ENCODE measurements at places on chromosomes 12 and 14.

- no peak for DNase-seq
Observed at GRCh38 chr12:121064116-121064515, 25.1 kb upstream of the OASL start.

DNA sequence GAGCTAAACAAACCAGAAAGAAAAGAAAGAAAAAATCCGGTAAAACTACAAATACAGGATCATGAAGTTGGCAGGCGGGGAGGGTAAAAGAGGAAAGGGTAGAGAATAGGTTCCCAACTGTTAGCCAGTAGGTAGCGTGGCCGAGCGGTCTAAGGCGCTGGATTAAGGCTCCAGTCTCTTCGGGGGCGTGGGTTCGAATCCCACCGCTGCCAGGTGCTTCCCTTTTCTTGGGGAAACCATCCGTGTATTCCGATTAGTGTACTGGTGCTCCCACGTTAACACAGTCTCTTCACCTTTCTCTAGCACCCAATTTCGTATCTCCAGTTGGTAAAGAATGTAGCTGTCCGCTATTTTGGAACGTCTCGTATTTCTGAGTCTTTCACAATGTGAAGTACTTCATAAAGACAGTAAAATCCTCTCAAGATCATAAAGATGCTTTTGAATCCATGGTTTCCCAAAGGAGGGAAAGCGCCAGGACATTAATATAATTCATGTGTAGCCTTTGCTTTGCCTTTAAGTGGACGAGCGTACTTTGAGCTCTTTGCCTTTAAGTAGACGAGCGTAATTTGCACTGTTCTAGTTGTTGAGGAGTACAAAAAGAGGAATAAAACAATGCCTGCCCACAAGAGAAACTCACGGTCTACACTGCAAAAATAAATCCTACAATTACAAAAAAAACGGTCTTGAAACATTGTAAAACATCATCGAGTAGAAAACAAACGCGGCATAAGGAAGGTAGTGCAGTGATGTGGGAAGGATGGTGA is 19.0 kb upstream of the RNASE12 start:
- DNase-seq: peak; percentile 86

- peak; percentile 79 for DNase-seq
Observed at GRCh38 chr12:47397664-47398281, 308.1 kb downstream of the RPAP3 start.

DNA sequence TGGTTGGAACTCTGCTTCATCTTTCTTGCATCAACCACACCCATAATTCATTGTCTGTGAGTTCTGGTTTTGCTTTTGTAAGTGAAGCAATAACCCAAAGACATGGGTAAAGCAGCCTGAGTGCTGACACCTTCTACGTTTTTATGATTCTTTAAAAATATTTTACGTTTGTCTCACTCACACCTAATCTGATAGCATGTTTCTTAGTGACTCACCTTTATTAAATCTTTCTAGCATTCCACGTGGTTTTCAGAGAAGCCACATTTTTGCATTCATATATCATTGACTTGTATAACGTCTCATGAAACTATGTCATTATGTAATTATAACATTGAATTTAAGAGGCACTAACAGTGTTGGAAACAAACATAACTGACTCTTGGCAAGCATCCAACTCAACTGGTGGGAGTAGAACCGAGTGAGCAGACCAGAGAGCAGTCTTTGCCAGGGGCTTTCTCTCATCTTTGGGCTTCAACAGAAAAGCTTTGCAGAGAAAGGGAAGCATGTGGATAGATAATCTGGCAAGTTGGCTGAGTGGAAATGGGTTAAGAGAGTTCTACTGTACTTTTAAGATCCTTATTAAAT is 118.8 kb downstream of the TPH2 start:
- DNase-seq: peak; percentile 2

- no peak for DNase-seq
Observed at GRCh38 chr12:117240081-117240755, 49.9 kb upstream of the FBXO21 start.

DNA sequence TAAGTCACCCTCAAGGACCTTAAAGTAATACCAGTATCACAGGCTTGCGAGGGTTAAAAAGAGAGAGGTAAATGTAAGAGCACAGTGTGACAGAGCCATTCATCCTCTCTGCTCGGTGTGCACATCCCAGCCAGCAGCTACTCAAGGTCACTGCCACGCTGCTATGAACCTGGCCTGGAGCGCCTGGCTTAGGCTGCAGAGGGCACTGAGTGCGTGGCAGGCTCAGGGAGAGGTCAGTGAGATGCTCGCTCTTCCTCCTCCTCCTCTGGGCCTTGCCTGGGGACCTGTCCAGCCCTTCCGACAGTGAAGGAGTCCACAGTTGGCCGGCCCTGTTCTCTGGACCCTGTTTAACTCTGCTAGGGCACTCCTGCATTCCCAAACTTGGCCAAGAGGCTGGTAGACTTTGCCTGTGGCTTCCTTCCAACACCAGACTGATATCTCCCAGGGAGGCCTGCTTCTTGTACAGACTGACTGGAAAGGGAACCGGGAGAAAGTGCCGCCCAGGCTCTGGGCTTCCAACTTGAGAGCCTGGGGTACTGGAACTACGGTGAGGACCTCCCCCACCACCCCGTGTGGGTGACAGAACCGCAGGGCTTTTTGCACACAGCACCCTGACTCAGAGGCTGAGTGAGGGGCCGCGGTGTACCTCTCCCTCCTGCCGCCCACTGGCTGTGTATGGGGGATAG is 62.6 kb upstream of the CORO1C start:
- no peak for DNase-seq

DNA sequence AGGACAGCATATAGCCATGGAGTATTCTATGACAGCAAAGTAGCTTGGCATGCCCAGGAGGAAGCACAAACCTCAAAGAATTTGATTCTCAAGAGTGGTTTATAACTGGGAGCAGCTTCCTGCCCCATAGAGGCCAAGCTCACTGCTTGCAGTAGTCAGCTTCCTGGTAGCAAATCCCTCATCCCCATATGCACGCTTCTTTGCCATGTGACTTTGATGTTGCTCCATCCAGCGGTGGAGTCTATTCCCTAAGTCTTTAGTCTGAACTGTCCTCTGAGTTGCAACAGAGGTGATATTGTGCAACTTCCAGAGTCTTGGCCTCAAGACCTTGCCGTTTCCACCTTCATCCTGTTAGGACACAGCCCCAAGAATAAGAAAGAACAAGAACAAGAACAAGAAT is 996.8 kb upstream of the TMEM132C start:
- peak; percentile 16 for DNase-seq

GRCh38 chr12:49706351-49707127 is 666 bp downstream of the FMNL3 start:
- peak; percentile 27 for DNase-seq

GRCh38 chr14:77903221-77903620 is 103.3 kb downstream of the ADCK1 start:
- DNase-seq: no peak

GRCh38 chr14:103132381-103133209 is 9.3 kb downstream of the TNFAIP2 start:
- no peak for DNase-seq

- DNase-seq: no peak
Observed at GRCh38 chr12:13887779-13888388, 93.5 kb downstream of the GRIN2B start.

- peak; percentile 76 for DNase-seq
Observed at GRCh38 chr14:52551696-52552062, 626 bp downstream of the TXNDC16 start.

- peak; percentile 67 for DNase-seq
Observed at GRCh38 chr12:143964-144649, 69.8 kb downstream of the SLC6A12 start.

- DNase-seq: no peak
Observed at GRCh38 chr12:4011597-4011996, 138.4 kb upstream of the PARP11 start.

DNA sequence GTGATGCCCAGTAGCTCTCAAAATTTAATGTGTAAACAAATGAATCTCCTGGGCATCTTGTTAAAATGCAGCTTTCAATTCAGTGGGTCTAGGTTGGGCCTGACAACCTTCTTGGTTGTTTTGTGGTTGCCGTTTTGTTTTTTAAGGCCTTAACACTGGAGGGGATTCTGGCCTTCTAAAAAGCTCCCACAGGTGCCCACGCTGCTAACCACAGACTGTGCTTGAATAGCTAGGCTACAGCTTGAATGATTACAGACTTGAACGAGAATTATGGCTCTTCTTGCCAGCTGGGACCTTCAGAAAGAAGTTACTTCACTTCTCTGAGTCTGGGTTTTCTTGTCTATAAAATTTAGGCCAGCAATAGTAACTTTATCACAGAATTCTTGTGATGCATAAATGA is 1.3 kb upstream of the FLVCR2 start:
- no peak for DNase-seq

DNA sequence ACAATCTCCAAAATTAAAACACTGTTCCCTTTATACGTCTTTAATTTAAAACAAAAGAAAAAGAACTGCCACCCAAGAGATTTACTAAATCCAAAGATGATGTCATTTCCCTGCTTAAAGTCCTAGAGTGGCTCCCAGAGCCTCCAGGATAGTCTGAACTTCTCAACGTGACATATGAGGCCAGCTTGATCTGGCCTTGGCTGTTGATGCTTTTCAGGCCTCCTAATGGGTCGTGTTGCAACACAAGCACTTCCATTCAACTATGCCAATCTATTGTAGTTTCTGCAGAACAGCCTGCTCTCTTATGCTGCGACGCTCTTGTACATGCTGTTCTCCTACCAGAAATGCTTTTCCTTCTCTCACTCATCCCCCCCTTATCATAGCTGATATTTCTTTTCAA is 35.7 kb downstream of the LGR5 start:
- no peak for DNase-seq

GRCh38 chr14:104826189-104826860 is 25.4 kb downstream of the ZBTB42 start:
- peak; percentile 86 for DNase-seq

DNA sequence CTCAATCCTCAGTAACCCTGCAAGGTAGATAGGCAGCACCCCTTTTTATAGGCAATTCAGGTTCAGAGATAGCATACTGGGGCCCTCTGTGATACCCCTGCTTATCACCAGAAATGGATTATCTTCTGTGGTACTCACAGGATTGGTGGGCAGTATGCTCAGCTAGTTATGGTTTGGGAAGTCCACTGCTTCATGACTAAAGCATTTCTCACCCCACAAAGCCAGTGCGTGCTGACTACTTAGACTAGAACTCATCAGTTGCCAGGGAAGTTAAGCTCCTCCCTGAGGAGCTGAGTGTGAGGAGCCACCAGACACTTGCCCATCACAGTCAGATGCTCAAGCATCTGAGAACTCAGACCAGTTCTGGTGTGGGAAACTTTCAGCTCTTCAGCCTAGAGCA is 76.3 kb downstream of the SCAF11 start:
- peak; percentile 28 for DNase-seq

DNA sequence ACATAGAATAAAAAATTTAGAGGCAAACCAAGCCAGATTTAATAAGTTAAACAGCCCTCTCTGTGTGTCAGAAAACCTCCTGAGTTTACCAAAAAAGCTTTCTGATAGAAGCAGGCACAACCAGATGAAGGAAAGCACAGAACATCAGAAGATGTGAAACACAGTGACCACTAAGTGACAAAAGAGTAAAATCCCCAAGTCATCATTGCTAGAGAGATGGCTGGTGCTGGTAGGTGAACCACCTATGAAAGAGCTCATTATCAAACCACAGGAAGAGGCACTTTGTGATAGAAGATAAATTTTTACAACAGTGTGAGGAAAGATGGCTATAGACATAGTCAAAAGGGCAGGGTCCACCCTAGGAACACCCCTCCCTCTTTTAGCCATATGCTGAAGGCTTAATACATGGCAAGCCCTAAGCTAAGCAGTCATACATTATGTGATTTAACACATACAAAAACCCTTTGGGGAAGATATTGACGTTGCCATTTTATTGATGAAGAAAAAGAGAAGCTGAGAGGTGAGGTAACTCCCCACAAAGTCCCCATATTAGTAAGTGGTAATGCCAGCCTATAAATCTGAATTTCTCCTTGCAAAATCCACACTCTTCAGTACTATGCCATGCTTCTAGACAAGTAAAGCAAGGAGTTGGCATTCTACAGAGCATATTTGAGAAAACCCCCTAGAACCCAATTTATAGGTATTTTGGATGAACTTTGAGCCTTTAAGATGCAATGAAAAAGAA is 449.9 kb downstream of the LRIG3 start:
- no peak for DNase-seq

DNA sequence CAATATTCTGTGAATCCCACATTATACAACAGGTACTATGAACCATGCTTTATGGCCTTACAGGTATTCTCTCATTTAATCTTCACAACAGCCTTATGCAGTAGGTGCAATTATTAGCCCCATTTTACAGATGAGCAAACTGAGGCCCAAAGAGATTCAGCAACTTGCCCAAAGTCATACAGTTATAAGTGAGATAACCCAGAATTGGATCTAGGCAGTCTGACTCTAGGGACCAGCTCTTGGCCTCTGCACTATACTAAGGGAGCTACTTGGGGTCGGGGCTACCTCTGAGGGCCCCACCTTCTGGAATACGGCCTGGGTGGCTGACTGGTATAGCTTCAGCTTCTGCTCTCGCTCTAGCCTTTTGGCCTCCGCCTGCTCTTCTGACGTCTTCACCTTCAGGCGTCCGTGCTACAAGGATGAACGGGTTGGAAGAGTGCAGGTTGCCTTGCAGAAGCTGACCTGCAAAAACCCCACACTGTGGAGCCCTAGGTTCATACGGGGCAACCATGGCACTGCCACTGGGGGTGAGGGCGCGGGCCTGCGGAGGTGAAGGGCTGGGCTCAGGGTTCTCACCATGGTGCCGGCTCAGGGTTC is 762 bp downstream of the RABGGTA start:
- DNase-seq: no peak

- DNase-seq: no peak
Observed at GRCh38 chr14:96486705-96487104, 15.5 kb upstream of the PAPOLA start.

- peak; percentile 74 for DNase-seq
Observed at GRCh38 chr12:108734200-108734906, 3.0 kb upstream of the CORO1C start.

GRCh38 chr14:91371990-91372375 is 45.6 kb downstream of the CCDC88C start:
- DNase-seq: no peak

- no peak for DNase-seq
Observed at GRCh38 chr12:31016057-31016456, 57.6 kb upstream of the DDX11 start.

- no peak for DNase-seq
Observed at GRCh38 chr12:112905451-112906089, 1.2 kb upstream of the OAS1 start.

DNA sequence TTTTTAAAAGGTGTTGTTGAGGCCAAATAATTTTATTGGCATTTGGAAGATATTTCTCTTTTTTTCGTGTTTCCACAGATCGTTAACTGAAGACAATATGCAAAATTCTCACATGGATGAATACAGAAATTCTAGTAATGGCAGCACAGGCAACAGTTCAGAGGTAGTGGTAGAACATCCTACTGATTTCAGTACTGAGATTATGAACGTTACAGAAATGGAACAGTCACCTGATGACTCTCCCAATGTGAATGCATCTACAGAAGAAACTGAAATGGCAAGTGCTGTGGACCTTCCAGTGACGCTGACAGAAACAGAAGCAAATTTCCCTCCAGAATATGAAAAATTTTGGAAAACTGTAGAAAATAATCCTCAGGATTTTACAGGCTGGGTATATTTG is 11.2 kb downstream of the PRPF39 start:
- no peak for DNase-seq
